ENCODE measurements at places on chromosomes 6 and 20.

DNA sequence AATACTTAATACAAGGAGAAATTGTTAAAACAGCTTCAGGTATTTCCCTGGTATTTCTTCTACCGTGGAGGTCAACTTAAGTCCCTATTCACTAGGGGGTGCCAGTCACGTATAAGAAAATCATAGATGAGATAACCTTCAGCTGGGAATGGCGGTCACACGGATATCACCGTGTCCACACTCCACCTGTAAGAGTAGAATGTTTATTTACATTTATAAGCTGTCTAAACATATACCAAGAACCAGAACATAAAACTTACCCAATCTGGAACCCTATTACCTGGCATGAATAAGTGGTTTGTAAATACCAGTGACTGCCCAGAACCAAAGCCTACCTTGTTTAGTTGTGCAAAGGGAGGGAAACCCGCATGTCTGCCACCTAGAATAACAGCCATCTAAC is 1.9 kb upstream of the ELOVL4 start:
- DNase-seq: peak; percentile 57

DNA sequence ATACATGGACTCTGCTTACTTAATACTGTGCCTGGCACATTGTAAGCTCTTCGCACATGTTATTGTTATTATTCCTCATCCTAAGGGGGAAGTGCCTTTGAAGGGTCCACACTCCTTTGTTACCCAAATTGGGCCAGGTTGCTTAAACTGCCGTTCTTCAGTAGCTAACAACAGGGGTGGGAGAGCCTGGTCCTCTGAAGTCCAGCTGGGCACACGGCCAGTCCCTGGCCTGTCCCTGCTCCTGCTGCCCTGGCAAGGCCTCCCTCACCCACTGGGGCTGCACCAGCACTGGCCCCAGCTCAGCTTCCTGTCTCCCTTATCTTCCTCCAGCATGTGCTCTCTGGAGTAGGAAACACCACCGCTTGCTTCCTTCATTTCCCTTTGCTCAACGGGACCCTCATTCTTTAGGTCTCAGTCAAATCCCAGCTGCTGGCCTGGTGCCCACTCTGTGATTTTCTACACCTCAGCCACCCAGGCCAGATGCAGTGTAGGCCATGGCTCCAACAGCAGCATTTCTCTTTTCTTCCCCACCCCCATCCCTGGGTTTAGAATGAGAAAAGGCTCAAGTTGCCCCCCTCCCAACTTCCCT is 5.5 kb upstream of the PROCR start:
- no peak for DNase-seq

- no peak for DNase-seq
These were observed 26.7 kb upstream of the TMEM14A start for GRCh38 chr6:52644253-52644652.

- DNase-seq: no peak
These were observed 2.0 kb downstream of the PDE10A start for GRCh38 chr6:165660857-165661663.

DNA sequence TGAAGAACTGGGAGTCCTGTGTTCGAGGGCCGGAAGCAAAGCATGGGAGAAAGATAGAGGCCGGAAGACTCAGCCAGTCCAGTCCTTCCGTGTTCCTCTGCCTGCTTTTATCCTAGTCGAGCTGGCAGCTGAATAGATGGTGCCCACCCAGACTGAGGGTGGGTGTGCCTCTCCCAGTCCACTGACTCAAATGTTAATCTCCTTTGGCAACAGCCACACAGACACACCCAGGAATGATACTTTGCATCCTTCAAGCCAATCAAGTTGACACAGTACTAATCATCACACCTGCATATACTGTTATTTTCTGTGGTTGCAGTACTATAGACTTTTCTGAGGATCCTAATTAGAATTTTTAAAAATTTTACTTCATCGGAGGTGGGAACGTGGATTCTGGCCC is 21.3 kb downstream of the PCMTD2 start:
- DNase-seq: no peak

GRCh38 chr20:18011951-18012645 is 43.3 kb downstream of the MGME1 start:
- DNase-seq: no peak

- DNase-seq: no peak
These were observed 16.5 kb upstream of the MDFI start for GRCh38 chr6:41621802-41622201.

DNA sequence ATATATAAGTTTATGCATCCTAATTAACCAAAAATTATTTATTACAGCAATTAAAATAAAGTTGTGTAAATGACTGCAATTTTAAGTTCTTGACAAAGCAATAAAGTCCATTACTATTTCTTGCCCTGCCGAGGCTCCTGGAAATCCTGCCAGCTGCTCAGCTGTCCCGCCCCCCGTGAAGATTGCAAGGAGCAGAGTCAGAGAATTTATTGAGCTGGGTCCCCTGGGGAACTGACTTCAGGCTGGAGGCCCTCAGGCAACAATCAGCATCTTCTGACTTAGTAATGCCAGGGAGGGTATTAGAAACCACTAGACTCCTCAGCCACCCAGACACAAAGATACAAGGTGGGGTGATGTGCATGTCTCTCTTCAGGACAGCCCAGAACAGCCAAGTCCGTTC is 92.3 kb downstream of the EDN3 start:
- DNase-seq: no peak

GRCh38 chr6:27176523-27177484 is 70.7 kb upstream of the PRSS16 start:
- no peak for DNase-seq

GRCh38 chr6:72595812-72596211 is 26.1 kb upstream of the KCNQ5 start:
- DNase-seq: no peak

DNA sequence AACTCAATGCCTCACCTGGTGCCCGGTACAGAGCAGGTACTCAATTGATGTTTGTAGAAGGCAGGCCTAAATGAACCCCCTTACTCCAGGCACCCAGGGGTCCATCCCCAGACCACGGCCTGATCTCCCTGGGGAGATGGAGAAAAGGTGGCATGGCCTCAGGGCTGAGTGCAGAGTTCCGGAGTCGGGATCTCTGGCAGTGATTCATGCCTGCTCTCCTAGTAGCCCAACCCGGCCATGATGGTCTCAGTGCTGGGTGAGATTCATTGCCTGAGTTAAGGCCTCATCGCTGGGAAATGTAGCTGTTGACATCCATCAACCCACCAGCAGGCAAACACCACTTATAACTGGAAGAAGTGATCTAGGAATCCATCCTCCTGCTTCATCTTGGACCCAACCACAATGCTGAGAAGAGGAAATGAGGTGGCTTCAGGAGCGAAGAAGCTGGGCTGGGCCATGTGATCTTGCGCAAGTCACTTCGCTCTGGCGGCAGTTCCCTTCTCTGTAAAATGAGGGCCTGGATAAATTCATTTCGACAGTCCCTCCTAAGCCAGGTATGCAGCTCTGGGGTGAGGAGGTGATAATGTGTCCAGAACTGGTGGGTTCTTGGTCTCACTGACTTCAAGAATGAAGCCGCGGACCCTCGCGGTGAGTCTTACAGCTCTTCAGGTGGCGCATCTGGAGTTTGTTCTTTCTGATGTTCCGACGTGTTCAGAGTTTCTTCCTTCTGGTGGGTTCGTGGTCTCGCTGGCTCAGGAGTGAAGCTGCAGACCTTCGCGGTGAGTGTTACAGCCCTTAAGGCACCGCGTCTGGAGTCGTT is 24.7 kb downstream of the ETV7 start:
- DNase-seq: no peak

- no peak for DNase-seq
These were observed 20.7 kb upstream of the SULF2 start for GRCh38 chr20:47805951-47806350.

DNA sequence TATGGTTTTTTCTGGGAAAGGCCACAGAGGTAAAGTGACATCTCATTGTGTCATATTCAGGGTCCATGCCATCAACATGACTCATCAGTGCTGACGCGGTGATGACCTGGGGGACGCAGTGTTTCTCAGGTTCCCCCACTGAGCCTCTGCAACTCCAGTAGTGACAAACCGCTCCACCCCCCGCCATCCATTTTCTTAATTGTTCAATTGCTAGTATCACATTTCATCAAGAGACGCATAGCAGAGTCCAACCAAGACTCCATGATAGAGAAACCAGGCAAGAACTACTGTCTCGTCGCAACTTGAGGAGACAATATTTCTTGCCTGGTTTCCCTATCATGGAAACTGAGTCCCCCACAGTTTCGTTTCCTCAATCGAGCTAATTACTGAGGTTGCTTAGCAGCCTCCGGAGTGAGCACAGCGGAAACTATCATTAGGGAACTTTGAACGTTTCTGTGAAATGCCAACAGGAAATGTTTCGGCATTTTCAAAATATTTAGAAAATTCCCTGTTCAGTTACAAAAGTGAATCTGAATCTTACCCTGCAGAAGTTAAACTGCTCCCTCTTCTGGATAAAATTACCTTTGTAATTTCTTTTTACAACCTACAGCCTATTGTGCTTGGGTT is 12.2 kb upstream of the SERPINB1 start:
- no peak for DNase-seq

DNA sequence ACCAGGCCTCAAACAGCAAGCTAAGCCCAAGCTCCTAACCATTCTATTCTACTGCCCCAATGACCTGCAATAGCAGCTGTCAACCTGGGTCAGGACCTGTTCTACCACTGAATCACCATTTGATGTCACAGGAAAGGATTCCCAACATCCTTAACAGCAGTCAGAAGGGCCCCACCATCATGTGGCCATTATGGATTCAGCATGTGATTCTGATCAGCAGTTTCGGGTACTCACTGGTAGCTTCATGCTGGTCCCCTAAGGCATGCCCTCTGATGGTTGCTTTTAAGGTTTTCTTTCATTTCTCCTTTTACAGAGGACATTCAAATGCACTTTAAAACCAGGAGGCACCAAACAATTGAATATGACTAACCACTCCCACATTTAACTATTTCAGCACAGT is 37.3 kb upstream of the MAP7 start:
- no peak for DNase-seq

GRCh38 chr6:29720863-29721262 is 2.4 kb upstream of the HLA-F start:
- DNase-seq: no peak

DNA sequence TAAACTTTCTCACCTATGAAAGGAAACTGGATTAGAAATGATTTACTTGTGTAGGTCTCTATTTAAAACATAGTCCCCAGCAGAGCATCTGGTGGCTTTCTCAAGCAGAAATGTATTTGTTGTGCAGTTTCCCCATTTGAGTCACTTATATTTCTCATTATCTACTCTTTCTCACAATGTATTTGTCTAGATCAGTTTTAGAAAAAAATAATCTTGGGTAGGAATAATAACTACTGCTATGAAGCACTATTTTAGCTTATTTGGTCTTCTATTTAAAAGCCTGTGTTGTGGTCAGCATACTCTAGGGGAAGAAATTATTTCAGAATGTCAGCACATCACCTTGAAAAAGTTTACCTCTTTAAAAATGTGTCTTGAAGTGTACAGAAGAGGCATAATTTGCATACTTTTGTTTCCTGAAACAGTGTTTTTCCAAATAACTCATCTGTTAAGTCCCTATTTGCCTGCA is 60.9 kb upstream of the PRL start:
- DNase-seq: no peak

- DNase-seq: no peak
These were observed 161.0 kb downstream of the DHX35 start for GRCh38 chr20:39123185-39123557.

DNA sequence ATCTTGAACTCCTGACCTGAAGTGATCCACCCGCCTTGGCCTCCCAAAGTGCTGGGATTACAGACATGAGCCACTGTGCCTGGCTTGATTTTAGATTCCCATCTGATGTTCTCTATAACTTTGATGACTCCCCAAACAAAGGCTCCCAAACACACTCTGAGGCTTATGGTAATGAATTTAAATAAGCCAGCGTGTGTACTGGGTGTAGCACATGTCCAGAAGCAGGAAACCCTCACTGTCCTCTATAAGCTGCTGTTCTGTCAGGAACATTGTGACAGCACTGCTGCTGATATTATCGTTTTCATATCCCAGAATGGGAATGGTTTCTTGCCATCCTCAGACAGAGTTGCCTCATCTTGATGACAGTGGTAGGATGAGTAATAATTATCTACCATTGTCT is 54.1 kb upstream of the SALL4 start:
- DNase-seq: no peak

DNA sequence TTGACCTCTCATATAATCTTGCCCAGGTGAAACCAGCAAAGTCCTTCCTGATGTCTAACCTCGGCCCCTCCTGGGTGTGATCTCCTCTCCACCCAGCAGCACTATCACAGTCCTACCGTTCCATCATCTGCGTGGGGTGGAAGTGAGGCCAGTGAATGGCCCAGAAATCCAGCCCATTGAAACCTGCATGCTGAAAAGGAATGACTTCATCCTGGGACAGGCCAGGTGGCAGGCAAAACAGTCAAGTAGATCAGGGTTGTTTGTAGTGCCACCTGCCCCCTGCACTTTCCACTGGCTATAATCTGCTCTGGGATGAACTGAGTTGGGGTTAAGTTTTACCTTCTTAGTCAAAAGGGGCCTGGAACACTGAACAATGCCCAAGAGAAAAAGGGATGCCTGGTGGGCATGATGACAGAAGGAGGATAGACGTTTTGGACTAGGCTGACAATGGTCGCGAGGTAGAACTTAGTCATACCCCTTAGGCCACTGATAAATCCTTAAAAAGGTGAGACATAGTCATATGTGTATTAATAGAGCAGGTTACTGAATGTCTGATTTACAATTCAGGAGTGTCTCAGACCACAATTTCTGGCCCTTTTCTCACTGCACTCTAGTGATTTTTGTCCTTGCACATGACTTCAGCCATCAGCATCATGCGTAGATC is 8.1 kb upstream of the HSP90AB1 start:
- DNase-seq: no peak

DNA sequence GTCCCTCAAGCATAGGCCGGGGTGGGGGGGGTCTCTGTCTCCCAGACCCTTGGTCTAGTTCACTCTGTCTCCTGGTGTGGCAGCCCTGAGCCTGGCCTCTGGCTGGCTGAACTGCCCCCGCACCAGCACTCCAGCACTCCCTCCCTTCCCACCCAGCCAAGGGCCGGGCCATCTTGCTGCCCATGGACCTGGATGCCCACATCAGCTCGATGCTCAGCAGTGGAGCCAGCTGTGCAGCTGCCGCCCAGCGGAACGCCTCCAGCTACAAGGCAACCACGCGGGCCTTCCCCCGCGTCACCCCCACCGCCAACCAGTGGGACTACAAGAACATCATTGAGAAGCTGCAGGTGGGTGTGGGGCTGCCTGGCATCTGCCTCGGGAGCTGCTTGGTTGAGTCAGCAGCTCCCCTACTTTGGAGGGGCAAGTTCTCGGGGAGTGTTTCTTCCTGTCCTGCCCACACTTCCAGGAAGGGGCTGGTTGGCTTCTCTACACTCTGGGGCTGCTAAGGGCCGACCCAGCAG is 28.4 kb downstream of the UQCC2 start:
- no peak for DNase-seq

- no peak for DNase-seq
These were observed 15.0 kb downstream of the IFT52 start for GRCh38 chr20:43605715-43606114.

- no peak for DNase-seq
These were observed 49.3 kb upstream of the IER3 start for GRCh38 chr6:30793521-30794194.

- DNase-seq: no peak
These were observed 187.2 kb downstream of the TFAP2C start for GRCh38 chr20:56816349-56816748.
